ENCODE measurements at places on chromosomes 2 and 18. TPM values are rescaled to one million over a fixed set of nuclear protein-coding genes. Genes with fewer than 3 reads are reported as not detected.

MC2R gene
- not detected for total RNA-seq

FAM110C gene
- 2.8 TPM for total RNA-seq

INHBB gene
- total RNA-seq = 2.0 TPM

UGT1A5 gene
- total RNA-seq = 0.10 TPM

RNF125 gene
- 6.1 TPM for total RNA-seq
